ENCODE measurements at places on chromosomes 4 and X. TPM values are rescaled to one million over a fixed set of nuclear protein-coding genes. Genes with fewer than 3 reads are reported as not detected.

- peak overlapping the region; percentile 69 for H3K4me3 ChIP-seq
- H3K27ac ChIP-seq: no peak overlapping the region
- no peaks in the 10 kb centered on the region for H3K36me3 ChIP-seq
- no peaks in the 10 kb centered on the region for H3K4me1 ChIP-seq
- no peaks in the 10 kb centered on the region for H3K27me3 ChIP-seq
- no peak for DNase-seq
Observed at GRCh38 chrX:12790885-12791256, 341 bp upstream of the PRPS2 start.

CTAG2 gene
- polyA plus RNA-seq: not detected

GRCh38 chr4:8762951-8763735, 108.5 kb downstream of the HMX1 start:
- no peaks in the 10 kb centered on the region for H3K4me1 ChIP-seq
- H3K36me3 ChIP-seq: no peaks in the 10 kb centered on the region
- no peak for DNase-seq
- H3K27ac ChIP-seq: no peak overlapping the region
- no peak overlapping the region for H3K4me3 ChIP-seq
- no peaks in the 10 kb centered on the region for H3K27me3 ChIP-seq

DNA sequence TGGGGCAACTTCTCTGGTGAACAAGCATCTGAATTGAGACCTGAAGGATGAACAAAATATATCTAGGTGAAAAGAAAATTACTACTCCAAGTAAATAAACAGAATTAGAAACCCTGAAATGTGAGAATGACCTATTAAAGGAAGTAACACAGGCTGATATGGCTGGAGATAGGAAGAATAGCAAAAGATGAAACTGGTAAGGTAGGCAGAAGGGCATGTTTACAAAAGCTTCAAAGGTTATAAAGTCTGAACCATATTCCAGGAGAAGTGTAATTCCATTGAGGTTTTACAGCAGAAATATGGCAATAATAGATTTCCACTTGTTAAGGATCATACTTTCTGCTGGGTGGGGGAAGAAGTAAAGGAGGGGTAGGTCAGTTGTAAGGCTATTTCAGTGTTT, 452.0 kb downstream of the GBA3 start:
- no peak overlapping the region for H3K4me3 ChIP-seq
- peak; percentile 36 for DNase-seq
- peak overlapping the region; percentile 19 for H3K27ac ChIP-seq
- no peaks in the 10 kb centered on the region for H3K36me3 ChIP-seq

- no peak for DNase-seq
- H3K27me3 ChIP-seq: no peaks in the 10 kb centered on the region
- no peak overlapping the region for H3K4me3 ChIP-seq
Observed at GRCh38 chr4:20532871-20533870, 167.1 kb upstream of the PACRGL start.

TMPRSS11A gene
- 0.04 TPM for polyA plus RNA-seq

PRRG3 gene
- 2.1 TPM for polyA plus RNA-seq

- H3K36me3 ChIP-seq: no peaks in the 10 kb centered on the region
- no peak overlapping the region for H3K27ac ChIP-seq
- H3K4me3 ChIP-seq: no peak overlapping the region
- peaks cover 4% of the 10 kb centered on the region for H3K4me1 ChIP-seq
Observed at GRCh38 chr4:101334963-101335572, 12.3 kb downstream of the PPP3CA start.

BMPR1B gene
- 1.2 TPM for polyA plus RNA-seq

SLC10A3 gene
- polyA plus RNA-seq: 21.1 TPM

DNA sequence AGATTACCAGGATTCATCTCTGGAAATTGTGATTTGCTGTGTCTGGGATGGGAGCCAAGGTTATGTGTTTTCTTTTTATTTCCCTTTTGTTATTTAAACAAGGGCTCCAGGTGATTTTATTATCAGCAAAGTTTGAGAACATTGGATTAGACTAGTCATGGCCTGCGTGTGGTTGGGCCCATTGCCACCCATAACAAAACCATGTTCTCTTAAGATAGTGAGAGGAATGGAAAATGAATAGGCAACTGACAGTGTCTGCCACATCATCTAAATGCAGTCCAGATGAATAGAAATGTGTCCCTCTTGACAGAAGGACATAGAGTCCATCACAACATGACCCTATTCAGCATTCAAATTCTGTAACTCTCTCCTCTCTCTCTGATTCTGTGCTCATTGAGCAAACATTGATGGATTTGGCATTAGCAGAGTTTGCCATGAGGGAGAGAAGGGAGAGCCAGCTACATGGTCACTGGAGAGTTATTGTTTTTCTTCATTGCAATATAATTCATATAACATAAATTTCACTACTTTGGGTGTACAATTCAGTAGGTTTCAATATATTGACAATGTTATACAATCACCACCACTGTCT, 11.7 kb downstream of the XK start:
- no peak overlapping the region for H3K27ac ChIP-seq
- H3K4me1 ChIP-seq: no peaks in the 10 kb centered on the region
- DNase-seq: no peak
- peaks cover 2% of the 10 kb centered on the region for H3K36me3 ChIP-seq
- no peak overlapping the region for H3K4me3 ChIP-seq
- H3K27me3 ChIP-seq: no peaks in the 10 kb centered on the region
